Epithelial cell of prostate (primary cell): ENCODE measurements at places on chromosomes 12 and 14.

GRCh38 chr12:15417691-15418090 is 95.4 kb downstream of the PTPRO start:
- DNase-seq, result no peak

DNA sequence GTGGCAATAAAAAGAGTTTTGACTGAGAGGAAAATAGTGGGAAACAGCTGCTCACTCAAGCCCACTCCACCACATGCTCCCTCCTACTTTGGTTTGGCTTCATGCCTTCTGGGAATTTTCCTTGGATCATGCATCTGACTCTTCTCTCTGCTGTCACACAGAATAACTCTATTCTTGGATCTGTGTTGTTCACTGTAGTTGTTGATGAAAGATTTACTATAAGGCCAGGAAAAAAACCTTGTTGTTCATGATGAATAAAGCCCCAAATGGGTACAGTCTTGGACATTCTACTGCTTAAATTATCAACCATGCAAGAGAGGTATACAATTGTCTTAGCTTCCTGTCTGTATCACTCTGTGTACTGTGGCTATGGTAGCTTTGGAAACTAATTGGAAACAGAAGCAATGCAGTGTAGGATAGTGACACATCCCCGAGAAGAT is 70.5 kb downstream of the TMX1 start:
- no peak for DNase-seq

- DNase-seq, result no peak
Measured at GRCh38 chr12:15355766-15356165, 33.5 kb downstream of the PTPRO start.

DNA sequence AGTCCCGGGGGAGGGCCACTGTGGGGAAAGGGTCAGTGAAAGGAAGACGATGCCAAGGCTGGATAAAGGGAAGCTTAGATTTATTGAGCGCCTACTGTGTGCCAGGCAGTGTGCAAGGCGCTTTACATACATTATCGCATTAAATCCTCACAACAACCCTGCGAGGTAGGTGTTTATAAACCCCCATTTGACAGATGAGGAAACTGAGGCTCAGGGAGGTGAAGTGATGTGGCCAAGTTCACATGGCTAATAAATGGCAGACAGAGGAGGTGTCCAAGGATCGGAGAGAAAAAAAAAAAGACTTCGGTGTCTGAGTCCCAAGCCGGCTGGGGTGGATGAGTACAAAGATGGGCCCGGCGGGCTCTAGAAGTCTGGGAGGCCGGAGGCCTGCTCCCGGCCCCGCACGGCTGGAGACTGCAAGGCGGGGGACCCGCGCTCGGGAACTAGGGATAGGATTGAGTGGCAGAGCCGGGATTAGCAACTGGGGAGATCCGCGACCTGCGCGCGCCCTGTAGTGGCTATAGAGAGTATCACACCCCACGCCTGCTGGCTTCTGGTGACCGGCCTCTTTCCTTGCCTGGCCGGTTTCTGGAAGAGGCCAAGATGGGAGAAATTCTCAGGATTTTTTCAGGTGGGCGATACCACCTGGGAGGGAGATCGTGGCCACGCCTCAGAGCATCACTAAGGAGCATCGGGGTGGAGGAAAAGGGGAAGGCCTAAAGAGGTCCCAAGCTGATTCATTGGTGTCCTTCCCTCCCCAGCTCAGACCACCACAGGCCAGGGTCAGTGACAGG is 3.9 kb downstream of the DDN start:
- DNase-seq, result no peak

DNA sequence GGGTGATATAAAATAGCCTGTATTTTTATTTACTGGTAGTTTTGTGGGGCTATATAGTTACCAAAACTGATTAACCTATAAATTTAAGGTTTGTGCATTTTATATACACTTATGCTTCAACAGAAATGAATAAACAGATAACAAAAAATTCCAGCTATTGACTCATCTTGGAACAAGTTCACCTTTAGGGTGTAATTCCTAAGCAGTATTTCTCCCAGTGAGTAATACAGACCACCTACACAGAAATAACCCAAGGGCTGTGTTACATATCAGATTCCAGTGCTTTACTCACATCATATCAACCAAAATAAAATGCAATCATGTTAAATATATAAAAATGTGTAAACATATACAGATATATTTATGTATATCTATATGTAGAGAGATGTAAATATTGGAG is 345.6 kb downstream of the ADAMTS20 start:
- DNase-seq, result peak; percentile 6

- no peak for DNase-seq
Measured at GRCh38 chr12:51666696-51667095, 75.7 kb downstream of the SCN8A start.

GRCh38 chr14:65926935-65927700 is 514.6 kb downstream of the FUT8 start:
- no peak for DNase-seq

- no peak for DNase-seq
Measured at GRCh38 chr12:82438356-82438755, 80.0 kb downstream of the METTL25 start.

DNA sequence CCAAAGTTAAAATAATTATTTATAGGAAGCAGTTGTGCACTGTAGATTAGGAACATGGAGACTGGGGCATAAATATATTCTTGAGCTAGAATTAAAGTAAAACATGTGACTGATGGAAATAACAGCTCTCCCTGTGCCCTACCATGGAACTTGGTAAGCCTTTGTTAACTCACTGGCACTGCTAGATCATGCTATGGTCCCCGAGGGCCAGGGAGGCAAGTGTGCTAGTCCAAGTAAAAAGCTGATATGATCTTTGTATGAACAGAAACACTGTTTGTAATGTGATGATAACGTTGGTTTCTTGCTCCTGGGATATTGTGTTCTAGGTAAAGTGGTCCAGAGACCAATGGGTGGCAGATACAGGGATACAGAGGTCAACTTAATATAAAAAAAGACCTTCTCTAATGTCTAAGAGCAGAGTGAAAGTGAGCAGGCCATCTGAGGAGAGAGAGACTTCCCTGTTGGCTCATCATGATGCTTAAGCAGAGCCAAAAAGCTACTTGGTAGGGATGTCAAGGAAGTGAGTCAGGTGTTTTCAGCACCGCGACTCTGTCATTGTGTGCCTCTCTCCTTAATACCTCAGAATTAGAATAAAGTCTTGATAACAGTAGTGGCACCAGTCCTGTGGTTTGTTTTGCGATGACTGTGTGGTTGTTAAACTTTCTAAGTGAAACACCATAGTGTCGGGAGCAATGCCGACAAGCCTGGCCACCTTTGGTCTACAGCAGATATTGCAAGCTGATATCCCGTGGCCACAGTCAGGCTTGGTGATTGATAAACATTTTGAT is 27.6 kb downstream of the BICD1 start:
- DNase-seq, result no peak

DNA sequence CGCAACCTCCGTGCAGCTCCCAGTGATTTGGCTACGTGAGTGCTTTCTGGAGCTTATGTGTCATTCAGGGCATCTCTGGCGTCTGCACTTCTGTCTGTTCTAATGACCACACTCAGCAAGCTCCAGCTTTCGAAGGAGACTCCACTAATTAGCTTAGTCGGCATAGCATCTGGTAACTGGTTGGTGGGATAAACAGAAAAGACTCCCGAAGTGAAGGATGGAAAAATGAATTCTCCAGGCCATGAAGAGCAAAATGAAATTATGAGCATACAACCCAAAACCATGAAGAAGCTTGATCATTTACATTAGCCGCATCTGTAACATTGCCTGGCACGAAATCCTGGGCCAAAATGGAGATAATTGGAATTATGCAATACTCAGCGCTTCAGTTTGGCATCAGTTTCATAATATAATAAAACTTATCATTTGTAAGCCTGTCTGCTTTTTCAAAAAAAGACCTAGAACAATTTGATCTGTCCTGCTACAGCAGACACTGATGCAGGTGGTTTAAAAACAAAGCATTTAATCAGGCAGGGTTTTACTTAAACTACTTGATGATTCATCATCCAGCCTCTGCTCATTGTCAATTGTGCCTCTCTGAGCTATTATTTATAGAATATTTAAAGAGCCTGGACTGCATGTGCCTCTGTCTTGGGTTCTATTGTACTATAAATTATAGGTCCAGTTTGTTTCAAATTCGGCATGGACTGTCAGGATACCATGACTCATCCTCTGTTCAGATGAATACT is 87.4 kb downstream of the SYT1 start:
- DNase-seq, result no peak

DNA sequence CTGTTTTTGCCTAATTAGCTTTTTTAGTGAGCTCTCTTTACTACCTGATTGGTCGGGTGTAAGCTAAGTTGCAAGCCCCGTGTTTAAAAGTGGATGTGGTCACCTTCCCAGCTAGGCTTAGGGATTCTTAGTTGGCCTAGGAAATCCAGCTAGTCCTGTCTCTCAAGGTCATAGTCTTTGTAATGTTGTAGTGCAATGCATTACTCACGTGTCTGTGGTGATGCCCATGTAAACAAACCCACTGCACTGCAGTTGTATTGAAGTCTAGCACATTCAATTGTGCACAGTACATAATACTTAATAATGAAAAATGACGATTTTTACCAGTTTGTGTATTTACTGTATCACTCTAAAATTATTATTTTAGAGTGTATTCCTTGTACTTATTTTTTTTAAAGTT is 335.5 kb downstream of the NUAK1 start:
- DNase-seq, result peak; percentile 27

- DNase-seq, result no peak
Measured at GRCh38 chr12:46458500-46459102, 86.0 kb upstream of the SLC38A2 start.

DNA sequence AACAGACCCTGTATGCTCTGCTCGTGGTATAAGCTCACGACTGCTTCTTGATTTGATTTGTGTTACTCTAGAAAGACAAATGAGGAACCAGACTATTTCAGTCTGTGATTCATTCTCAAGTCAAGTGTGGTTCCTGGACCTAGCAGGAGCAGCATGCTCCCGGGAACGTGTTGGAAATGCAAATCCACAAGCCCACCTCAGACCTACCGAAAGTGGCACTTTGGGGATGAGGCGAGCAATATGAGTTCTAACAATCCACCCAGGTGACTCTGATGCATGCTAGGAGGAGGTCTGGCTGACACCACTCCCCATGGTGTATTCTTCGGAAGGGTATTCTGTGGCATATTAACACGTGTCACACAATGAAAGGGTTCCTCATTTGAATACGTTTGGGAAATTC is 59.5 kb upstream of the TMX1 start:
- no peak for DNase-seq

GRCh38 chr12:71321130-71321529 is 118.5 kb upstream of the LGR5 start:
- DNase-seq, result no peak

GRCh38 chr14:104126753-104127152 is 11.6 kb upstream of the KIF26A start:
- DNase-seq, result no peak

- no peak for DNase-seq
Measured at GRCh38 chr12:25052196-25052913, 103.5 kb upstream of the BCAT1 start.

DNA sequence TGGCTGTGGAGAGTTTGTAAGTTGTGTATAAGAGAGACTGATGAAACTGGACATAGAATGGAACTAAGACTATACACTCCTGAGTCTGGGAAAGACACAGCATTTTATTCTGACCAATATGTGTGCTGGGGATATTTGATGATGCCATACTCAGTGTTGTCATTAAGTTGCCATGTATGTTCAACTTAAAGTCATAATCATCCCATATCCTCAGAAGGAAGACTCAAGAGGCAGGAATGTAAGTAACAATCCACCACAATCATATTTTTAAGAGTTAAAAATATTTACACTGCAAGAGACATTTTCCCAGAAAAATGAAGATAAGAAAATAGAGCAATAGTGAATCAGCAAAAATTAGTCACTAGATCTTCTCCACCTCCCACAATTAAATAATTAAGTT is 120.1 kb downstream of the MDGA2 start:
- DNase-seq, result no peak

DNA sequence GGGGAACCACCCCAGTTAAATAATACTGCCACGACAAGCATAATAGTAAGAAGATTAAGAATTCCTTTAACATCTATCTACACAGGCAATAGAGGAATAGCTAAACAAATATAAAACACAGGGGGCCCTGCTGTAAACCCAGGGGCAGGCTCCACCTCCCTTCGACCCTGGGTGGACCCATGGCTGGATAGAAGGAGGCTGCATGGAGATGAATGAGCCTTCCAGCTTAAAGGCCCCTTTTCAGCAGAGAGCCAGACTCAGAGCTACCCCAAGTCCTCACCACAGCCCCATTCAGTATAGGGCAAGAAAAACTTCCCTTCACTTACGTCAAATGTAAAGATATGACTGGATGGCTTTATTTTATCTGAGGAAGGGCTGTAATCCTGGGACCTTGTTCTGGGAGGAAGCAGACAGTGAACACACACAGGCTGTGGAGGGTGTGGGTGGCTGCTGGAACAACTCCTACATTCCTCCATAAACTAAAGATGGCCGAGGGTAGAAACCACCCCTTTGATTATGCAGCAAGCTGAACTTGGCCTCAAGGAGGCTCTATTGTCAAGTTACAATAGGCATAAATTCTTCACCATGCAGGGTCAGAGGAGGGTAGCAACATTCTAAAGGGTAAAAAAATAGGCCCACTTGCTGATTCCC is 30.4 kb downstream of the NUAK1 start:
- no peak for DNase-seq

DNA sequence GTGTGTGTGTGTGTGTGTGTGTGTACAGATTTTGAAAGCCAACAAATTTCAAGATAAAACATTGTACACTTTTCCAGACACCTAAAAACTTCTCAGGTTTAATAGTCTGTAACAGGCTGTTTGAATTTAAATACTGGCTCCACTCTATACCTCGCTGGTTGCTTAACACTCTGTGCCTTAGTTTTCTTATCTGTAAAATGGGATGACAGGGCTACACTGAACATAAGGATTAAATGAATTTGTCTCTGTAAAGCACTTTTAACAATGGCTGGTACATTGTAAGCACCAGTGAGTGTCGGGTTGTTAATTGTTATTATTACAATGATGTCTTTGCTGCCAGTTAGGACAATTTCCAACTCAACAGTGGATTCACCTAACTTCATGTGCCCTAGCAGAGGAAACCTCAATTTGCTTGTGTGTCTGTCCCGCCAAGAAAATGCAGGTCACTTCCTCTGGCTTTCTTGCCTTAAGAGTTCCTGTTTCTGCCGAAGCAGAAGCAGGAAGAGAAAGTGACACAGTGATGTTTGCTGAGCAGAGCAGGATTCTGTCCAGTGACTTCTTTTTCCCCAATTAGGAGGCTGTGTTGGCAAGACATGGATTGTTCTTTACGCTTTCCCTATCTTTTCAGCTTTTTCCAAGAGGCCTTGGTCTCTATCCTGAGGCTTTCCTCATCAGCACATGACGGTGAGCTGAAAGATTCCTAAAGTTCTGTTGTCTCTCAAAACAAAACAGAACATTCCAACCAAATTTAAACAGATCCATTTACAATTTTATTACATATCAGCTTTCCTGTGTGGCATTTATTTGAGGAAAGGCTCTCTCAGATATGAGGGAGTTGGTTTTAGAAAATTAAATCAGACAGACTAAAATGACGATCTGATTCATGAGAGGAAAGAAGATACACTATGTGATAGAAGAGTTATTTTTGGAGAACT is 154.1 kb upstream of the ATP2B1 start:
- no peak for DNase-seq
